ENCODE measurements at places on chromosomes 16 and 17.

DNA sequence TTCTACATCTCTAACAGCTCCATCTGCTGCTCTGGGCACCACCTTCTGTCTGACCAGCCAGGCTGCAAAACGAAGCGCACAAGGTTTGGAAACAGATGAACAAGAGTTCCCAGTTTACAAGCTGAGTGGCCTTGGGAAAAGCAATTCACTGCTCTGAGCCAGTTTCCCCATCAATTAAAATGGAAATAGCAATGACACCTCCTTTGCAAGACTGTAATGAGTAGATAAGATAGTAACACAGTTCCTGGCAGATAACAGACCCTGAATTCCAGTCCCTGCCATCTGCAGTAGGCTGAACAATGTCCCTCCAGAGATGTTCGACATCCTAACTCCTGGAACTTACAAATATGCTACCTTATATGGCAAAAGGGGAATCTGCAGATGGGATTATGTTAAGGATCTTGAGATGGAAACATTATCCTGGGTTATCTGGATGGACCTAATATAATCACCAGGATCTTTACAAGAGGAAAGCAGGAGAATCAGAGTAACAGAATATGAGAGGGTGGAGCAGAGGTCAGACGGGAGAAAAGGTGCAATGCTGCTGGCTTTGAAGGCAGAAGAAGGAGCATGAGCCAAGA, 27.9 kb downstream of the CPPED1 start:
- DNase-seq: no peak

GRCh38 chr17:1033503-1033902, 36.6 kb downstream of the TIMM22 start:
- no peak for DNase-seq

- DNase-seq: no peak
These were observed 7.4 kb downstream of the CRISPLD2 start for GRCh38 chr16:84827131-84827574.

- no peak for DNase-seq
These were observed 70.7 kb upstream of the GNAO1 start for GRCh38 chr16:56120447-56121155.

DNA sequence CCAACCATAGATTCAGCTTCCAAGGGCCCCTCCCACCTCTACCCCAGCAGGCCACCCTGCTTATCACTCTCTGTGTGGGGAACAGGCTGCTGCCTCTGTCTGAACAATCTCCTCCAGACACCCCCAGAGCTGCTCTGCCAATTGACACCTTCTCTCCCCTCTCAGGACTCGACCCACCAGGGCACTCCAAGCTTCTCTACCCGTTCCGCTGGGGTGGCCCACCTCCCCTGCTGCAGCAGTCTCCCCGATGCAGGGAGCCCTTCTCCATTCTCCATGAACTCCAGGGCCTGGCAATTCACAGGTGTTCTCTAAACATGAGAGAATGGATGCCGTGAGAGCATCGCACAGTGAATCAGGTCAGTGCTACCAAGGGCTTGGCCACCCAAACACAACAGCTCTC, 28.3 kb upstream of the FAAP100 start:
- no peak for DNase-seq

DNA sequence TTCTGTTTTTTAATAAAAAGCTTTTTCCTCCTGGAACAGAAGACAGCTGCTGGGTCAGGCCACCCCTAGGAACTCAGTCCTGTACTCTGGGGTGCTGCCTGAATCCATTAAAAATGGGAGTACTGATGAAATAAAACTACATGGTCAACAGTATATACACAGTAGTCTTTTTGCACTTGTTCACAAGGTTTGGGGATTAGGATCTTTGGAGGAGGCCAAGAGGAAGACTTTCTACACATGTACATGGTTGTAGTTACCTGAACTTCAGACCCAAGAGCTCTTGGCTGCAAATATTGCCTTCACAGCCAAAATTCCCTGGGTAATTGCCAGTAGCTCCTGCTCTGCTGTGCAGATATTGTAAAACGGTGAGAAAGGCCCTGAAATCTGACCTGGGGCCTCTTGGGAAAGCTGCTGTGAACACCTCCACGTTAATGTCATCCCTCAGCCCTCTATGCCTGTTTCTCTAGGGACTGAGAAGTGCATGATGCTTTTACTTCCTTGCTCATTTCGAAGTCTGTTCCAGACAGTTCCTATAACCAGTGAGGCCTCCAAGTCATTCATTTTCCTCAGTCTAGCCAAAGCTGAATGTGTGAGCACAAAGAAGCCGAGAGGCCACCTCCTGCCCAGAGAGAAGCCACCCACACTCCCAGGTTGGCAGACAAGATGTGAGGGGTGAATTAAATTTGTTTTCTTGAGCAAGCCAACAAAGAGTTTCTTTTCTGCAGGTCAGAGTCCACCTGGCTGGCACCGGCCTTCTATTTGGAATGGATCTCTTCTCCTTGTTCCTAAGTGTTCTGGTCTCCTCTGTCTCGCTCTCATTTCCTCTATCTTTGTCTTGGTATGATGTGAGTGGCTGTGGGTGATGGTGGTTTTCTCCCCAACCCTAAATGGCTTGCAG, 15.9 kb downstream of the ANKRD40 start:
- DNase-seq: no peak

DNA sequence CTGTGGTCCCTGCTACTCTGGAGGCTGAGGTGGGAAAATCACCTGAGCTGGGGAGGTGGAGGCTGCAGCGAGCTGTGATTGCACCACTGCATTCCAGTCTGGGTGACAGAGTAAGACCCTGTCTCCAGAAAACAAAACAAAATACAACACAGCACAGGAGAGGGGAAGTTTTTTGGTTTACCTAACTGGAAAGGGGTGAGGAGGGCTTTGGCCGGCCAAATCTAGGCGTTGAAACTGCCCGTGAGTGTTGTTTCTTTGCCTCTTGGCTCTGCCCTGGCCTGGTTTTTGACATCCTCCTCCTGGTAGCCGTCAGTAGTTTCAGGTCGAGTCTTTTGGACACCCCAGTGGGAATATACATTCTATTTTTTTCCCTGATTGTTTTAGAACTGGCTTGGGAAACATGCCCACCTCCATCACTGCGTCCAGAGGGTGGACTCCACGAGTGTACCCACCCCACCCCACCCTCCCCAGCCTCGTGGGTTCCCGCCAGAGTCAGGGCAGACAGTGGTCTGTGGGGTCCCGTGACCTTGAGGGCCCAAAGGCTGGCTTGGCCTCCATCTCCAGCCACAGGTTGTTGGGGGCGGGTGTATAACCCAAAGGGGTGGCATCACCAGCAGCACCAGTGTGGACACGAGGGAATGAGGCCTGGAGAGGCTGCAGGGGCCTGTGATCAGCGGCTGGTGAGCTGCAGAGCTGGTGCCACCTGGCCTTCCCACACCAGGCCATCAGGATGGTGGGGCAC, 42.7 kb downstream of the NT5M start:
- no peak for DNase-seq

DNA sequence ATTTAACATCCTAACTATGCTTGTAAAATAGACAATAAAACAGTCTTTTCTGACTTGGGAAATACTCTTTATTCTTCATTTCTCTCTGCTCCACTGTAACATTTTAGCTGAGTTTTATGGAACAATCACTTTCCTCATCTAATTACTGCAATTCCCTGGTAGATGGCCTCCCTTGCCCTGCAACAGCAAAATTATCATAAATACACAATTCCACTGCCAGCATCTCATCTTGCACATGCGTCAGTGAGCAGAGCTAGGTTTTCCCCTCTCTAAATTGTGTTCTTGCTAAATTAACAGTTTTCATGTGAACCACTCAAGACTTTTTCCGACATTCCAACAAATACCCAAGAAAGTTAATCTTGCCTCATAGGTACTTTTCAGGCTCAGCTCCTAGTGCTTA, 920.9 kb upstream of the GOT2 start:
- DNase-seq: no peak

DNA sequence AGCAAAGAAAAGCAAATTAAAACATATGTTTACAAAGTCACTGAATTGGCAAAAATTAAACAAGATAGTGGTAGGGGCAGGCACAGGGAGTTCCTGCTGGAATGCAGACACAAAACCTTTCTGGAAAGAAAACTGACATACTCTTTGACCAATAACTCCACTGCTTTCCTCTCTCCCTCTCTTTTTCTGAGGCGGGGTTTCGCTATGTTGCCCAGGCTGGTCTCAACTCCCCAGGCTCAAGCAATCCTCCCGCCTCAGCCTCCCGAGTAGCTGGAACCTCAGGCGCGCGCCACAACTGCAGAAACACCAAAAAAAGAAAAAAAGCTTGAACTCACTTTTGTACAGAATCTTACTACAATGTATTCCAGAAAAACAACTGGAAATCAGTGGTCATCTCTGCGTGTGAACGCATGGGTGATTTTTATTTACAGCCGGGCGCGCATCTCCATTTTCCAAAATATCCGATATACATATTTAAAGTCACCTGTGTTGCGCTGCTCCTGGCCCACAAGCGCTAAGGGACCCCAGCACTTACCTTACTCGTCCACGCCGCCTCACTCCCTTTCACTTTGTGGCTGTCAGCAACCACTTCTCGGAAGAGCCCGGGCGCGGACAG, 480 bp downstream of the TXNL4B start:
- DNase-seq: no peak

GRCh38 chr17:34840750-34841149, 120.5 kb downstream of the CCT6B start:
- no peak for DNase-seq

GRCh38 chr17:56937687-56938086, 23.2 kb downstream of the COIL start:
- no peak for DNase-seq

DNA sequence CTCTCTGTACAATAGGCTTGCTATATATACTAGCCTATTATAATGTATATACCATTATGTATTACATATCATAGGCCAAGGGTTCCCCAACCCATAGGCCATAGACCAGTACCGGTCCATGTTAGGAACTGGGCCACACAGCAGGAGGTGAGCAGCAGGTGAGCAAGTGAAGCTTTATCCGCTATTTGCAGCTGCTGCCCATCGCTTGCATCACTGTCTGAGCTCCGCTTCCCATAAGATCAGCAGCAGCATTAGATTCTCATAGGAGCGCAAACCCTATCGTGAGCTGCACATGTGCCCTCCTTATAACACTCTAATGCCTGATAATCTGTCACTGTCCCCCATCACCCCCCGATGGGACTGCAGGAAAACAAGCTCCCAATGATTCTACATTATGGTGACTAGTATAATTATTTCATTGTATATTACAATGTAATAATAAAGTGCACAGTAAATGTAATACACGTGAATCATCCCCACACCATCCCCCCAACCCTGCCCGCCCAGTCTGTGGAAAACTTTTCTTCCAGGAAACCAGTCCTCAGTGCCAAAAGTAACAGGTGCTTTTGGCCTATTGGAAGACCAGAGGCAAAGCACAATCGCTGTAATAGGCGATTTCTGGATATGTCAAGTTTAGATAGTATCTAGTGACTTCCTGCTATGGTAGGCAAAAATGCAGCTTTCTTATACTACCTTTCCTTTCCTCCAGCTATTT, 84.1 kb downstream of the MYH11 start:
- no peak for DNase-seq

DNA sequence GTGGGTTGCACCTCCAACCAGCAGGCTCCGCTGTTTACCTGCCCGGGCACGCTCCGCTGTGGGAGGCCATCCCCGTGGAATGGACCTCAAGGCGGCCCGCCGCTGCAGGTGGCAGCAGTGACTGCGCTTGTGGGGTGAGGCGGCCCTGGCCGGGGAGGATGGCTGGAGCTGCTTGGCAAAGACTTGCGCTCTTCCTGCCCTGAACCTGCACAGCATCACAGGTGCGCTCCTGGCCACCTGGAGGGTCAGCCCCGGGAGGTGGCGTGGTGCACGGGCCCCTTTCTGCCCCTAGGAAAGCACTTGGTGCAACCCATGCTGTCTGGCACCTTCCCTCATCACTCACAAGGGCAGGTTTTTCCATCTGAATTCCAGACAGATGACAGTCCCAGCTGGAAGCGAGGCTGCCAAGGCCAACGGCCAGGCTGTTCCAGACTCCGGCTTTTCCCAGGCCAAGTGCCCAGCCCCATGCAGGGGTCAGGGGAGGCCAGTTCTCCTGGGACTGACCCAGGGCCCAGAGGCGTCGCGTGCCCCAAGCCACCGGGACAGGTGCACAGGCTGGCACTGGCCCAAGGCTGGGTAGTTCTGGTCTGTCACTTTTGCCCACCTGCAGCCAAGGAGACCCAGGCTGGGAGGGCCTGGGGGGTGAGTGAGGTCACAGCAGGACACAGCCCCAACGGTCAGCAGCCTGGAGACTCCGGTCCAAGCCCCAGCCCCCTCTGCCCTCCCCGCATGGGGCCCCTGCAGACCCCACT, 13.3 kb downstream of the UTS2R start:
- no peak for DNase-seq

DNA sequence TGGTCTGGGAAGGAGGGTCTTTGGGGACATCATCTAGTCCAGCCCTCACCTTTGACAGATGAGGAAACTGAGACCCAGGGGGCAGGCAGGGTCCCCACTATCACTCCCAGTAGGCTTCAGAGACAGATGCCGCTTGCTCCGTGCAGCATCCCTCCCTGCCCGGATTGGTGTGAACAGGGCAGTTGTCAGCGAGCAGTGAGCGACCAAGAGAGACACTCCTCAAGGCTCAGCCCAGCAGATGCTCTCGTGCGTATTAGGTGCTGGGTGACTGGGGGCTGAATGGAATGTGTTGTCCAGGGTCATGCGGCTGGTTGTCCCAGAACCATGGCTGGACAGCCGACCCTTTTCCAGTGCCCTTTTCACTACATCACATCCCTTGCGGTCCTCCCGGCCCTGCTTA, 49.0 kb downstream of the MPRIP start:
- DNase-seq: no peak

DNA sequence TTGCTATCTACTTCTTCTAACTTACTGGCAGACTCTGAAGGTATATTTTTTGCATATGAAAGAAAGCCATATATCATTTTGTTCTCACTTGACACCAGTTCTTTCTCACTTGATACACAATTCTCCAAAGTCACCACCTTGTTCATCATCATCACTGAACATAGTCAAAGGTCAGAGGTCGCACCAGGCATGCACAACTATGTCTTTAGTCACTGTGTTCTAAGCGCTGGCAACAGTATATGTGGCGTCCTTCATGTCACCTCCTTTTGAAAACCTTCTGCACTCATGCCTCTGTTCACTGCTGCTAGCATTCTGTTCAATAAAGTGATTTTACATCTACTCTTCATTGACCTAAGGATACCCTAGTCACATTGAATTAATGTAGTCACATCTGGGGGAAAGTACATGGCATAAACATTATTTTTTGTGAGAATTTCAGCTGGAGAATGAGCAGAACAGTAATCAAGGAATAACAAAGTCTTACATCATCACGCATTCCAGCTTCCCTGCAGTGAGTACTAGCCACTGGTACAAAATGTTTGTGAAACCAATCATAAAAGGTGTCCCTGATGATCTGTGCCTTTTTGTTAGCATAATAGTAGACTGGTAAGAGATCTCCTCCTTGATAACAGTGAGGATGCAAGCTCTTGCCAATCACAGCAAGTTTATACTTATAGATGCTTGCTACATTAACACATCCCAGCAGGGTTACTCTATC, 20.5 kb upstream of the TBX4 start:
- DNase-seq: no peak

- no peak for DNase-seq
These were observed at the start of gene PPM1E for GRCh38 chr17:58755577-58756245. TSS of gene PPM1E (plus strand) at chr17:58755854.

Data from stimulated activated CD8-positive, alpha-beta memory T cell treated with anti-CD3 and anti-CD28 coated beads, Interleukin-4, amount 100 ng/mL, for 4 hours (primary cell).